ENCODE measurements at places on chromosomes 3 and 15. TPM values are rescaled to one million over a fixed set of nuclear protein-coding genes. Genes with fewer than 3 reads are reported as not detected.

DNA sequence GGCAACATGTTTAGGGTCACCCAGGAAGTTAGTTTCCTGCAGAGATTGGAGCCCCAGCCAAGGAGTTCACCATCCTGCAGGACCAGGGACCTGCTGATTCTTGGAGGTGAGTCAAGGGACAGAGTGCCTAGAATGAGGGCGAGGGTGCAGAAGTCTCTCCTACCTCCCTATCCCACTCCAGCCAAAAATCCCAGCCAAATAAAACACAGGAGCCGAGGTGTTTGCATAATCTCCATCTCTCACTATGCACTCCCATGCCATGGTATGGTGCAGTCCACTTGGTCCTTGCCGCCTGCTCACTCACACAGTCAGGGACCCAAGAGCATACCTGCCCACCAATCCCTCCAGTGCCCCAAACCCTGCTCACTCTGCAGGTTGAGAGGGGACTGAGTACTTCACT, 294.2 kb downstream of the UACA start:
- DNase-seq = no peak

DNA sequence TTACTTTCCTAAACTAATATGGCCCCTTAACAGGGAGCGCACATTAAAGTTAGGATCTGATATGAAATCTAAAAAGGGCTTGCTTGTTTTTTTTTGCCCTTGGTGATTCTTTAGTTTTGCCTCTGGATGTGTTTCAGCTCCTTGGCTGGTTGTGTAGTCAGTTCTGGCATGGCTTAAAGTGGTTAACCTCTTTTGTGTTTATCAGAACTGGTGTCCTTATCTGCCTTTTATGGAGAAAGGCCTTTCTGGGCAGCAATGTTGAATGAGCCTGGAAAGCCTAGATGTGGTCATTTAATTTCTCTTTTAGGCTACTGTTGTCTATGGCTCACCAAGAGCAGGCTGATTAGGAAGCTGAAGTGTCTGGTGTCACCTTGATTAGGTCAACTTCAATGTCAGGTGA, 254.5 kb upstream of the ROPN1 start:
- no peak for DNase-seq

GRCh38 chr15:58139989-58140522, 1.9 kb downstream of the AQP9 start:
- DNase-seq = no peak

The MAGI1 gene
- not detected for total RNA-seq

The ABHD10 gene
- total RNA-seq = 28.2 TPM

Measured in CD4-positive, alpha-beta T cell (primary cell).